ENCODE measurements at places on chromosomes 2 and 18. TPM values are rescaled to one million over a fixed set of nuclear protein-coding genes. Genes with fewer than 3 reads are reported as not detected.

GRCh38 chr2:155653176-155653575 is 679.3 kb downstream of the NR4A2 start:
- DNase-seq = no peak

DNA sequence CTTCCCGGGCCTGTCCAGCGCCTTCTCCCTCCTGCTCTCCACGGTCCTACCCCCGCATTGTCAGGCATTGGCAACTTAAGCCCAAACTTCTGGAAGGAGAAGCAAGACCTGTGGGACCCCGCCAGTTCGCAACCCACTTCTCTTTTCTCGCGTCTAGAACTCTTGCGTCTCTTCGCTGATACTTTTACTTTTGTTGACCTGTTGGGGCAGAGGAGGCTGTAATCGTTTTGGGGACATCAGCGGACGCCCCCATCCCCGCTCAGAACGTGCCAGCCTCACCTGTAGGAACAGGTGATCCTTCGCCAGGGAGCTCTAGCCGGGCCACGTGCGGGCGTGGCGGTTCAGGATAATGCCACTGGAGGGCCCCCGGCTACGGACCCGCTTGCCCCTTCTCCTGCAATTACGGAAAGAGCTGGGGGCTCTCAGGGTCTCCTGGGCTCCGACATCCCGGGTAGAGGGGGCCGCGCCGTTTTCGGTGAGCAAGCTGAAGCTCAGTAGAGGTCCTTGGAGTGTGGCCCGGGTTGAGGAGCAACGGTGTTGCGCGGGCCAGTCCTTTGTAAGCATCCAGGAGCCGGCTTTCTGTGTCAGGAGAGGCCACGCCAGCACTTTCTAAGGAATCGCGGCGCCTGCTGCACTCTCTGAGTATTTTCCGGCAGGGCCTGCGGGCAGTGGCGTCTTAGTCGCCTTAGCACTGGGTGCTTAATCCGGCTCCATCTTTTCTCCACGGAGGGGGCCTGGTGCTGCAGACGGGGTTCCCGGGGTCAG is 1.6 kb downstream of the MTCL1 start:
- DNase-seq = no peak

DNA sequence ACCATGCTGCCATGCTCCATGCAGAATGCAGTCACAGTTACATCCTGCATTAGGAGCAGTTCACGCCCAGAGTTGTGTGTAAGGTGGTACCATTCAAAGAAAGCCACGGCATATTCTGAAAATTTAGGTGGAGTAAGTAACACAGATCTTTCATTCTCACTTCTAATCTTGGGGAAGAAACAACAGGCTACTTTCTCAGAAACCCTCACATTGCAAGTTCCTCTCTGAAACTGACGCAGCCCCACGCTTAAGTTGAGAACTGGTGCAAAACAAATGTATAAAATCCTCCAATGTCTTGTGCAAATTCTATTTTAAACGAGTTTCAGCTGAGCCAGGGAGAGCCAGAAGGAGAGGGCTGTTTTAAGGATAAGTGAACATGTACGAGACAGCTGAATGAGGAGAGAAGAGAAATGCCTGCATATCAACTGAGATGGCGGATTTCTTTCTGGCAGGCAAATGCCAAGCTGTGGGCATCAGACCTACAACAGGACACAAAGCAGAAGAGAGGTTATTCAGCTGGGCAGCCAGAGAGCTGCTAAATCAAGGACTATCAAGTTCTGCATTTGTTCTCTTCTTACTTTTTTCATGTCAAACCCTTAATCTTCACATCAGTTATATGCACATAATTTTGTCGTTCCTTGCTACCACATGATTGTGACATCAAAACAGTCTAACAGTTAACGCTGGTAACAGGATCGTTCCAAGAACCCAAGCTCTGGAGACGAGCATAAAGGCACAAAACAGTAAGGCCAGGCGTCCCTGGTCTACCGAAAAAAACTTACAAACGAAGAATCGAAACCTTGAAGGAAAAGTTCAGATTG is 6.4 kb downstream of the ARL4C start:
- DNase-seq = no peak

DNA sequence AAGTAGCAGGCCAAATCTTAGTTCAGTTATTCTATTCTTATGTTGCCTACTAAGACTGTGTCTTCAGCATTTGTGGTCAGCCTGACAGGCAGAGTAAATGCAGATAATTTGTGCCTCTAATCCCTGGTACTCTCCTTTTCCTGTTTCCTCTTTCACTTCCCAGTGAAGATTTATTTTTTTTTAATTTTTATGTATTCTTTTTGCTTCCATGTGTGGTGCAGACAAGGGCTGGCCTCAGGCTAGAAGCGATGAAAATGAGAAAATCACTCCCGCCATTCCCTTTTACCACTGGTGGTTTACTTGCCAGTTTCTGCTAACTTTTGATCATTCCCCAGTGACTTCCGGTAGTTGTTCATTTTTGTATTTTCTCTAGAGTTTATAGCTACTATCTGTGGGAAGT is 30.9 kb downstream of the DSEL start:
- DNase-seq = no peak

DNA sequence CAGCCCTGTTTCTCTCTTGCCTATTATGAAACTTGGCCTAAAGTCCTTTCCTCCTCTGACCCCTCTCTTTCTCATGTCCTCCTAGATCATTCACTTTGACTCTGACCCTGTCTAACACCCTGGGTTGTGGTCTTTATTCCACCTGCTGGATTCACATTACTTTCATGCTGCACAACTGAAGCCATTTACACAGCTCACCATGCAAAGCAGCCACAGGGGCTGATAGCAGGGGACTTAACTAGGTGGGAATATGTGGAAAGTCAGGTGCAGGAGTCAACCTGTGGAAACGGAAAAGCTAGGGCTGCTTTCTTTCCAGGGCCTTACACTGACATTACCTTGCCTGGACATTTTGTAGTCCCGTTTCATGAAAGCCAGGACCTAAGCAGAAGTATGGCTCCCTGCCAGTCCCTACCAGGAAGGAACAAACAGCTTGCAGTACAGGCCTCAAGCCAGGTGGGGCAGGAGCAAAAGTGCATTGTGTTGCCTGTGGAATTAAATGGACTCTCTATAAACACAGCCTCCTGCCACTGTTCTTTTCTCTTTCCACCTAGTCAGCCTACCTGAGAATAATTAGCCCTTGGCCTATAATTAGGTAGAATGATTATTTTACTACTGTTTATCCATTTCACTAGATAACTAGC is 11.8 kb downstream of the MAPRE3 start:
- no peak for DNase-seq

DNA sequence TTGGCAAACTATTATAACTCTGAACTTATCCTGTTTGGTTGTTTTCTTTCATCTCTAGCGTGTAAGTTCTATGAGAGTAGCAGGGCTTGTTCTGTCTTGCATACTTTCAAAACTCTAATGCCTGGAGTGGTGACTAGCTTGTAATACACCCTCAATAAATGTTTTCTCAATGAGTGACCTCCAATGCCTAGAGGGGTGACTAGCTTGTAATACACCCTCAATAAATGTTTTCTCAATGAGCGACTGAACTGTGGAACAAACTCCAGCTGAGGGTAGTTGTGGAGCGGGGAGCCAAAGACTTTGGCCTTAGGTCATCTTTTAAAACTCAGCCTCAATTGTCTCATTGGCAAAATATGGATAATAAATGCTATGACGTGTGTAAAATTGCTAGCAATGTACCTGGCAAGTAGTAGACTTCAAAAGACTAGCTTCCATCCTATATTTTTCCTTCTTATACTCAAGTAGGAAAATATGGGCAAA is 1.8 kb downstream of the GPD2 start:
- DNase-seq = no peak

The CCL20 gene
- not detected for total RNA-seq

DNA sequence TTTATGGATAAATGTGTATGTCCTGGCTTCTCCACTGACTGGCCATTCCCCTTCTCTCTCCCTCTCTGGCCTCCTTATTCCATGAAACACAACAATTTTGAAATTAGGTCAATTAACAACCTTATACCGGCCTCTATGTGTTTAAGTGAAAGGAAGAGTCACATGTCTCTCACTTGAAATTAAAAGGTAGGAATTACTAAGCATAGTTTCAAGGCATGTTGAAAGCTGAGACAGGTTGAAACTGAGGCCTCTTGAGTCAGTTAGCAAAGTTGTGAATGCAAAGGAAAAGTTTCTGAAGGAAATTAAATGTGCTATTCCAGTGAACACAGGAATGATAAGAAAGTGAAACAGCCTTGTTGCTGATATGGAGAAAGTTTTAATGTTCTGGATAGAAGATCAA is 69.7 kb downstream of the ADAM23 start:
- DNase-seq = no peak

GRCh38 chr2:219684721-219685689 is 57.6 kb downstream of the SLC4A3 start:
- DNase-seq = peak; percentile 43

- no peak for DNase-seq
These were observed 133.7 kb downstream of the ALPK2 start for GRCh38 chr18:58495207-58495606.

DNA sequence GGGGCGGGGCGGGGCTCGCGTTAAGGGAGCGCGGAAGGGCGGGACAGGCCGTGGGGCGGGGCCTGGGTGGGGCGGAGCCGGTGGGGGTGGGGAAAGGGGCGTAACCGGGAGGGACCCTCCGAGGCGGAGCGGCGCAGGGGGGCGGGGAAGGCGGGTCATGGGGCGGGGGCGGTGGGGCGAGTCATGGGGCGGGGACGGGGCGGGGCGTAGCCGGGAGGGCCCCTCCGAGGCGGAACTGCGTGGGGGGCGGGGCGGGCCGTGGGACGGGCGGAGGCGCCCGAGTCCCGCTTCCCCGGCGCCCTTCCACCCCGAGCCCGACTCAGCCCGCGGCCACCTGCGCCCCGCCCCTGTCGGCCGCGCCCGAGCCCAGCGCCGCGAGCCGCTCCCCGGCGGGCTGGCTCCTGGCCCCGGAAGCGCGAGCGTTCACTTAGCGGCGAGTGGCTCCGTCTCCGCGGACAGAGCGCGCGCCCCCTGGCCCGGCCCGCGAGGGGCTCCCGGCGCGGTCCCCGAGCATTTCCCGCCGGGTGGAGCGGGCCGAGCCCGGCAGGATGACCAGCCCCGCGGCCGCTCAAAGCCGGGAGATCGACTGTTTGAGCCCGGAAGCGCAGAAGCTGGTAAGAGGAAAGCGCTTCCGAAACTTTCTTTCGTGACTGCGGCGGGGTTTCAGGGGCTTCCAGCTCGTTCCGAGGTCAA is 64.7 kb downstream of the LRRFIP1 start:
- DNase-seq = no peak

DNA sequence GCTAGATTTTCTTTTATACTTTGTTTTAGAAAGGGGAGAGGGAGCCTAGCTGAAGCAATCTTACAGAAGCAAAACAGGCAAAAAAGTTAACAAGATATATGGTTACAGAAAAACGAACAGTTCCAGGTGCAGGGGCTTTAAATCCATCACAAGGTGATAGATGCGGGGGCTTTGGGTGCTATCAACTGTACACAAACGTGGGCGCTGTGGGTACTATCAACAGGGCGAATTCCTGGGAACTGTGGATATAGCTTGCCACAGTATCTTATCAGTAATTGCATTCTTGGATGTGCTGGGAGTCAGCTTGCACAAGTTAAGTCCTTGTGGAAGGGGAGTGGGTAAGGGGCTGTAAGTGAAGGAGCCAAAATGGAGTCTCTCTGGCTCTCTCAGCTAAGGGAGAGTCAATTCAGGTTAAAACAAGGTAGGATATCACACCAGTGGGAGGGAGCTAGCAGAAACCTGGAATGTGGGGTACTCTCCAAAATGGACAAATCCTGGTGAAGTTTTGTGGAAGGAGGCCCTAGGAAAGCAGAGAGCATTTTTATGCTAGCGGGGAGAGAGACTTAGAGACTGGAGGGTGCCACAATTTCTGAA is 325.8 kb upstream of the SPHKAP start:
- no peak for DNase-seq

- no peak for DNase-seq
These were observed 29.2 kb upstream of the CTAGE1 start for GRCh38 chr18:22446911-22447310.

DNA sequence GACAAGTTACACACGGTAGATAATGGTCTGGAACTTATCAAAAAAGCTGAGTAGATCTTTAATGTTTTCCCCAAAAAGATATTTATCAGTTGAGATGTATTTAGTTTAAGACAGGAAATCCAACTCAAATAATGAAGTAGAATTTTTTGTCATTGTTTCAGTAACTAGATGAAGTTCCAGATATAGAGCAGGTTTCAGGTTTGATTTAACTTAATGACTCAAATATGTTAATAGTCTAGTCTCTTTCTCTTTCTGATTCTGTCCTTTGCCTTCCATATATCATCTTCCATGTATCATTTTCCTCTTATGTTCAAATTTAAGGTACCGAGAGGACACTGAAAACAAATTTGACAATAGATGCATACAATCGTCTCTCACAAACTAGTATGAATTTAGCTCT is 23.6 kb upstream of the DOCK10 start:
- no peak for DNase-seq

GRCh38 chr2:86274918-86275275 is 62.5 kb downstream of the REEP1 start:
- DNase-seq = no peak

The MAP2 gene
- total RNA-seq = 44.9 TPM

GRCh38 chr2:239285071-239285931 is 115.5 kb downstream of the HDAC4 start:
- DNase-seq = no peak

DNA sequence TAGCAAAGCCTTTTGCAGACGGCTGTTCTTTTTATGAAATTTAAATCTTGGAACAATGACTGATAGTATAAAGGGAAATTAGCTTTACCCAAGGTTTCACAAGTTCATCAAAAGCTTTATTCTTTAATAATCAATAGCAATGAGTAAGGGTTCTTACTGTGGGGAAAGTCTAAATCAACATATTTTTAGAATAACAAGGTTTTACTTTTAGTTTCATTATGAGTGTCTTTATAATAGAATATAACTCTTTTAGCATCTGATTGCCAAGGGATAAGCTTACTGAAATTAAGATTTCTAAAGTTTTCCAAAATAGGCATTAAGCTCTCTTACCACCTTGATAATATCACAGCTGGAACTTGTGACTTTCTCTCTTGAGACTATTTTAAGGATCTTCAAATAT is 1489.7 kb downstream of the LRP1B start:
- DNase-seq = no peak

The ODC1 gene
- total RNA-seq = 159 TPM

GRCh38 chr18:3284501-3284900 is 22.6 kb downstream of the MYL12B start:
- no peak for DNase-seq

- no peak for DNase-seq
These were observed 103.4 kb downstream of the ALMS1 start for GRCh38 chr2:73489053-73489452.

The DSG4 gene
- not detected for total RNA-seq

GRCh38 chr2:201467666-201468065 is 16.1 kb downstream of the STRADB start:
- no peak for DNase-seq

- DNase-seq = no peak
These were observed 170.3 kb upstream of the MAP2 start for GRCh38 chr2:209253544-209253943.

The B3GNT7 gene
- 83.3 TPM for total RNA-seq

- no peak for DNase-seq
These were observed 32.5 kb upstream of the ICOS start for GRCh38 chr2:203904022-203904421.

DNA sequence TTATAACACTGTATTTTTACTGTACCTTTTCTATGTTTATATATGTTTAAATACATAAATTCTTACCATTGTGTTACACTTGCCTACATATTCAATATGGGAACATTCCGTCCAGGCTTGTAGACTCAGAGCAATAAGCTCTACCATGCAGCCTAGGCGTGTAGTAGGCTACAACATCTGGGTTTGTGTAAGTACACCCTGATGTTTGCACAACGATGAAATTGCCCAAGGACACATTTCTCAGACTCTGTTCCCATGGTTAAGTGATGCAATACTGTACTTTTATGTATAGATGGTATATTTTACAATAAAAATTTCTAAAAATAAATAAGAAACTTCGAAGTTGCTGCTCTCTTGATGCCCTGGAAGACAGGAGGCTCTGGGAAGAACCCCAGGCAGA is 38.4 kb downstream of the YPEL5 start:
- no peak for DNase-seq
